ENCODE measurements at places on chromosomes 16 and 17. TPM values are rescaled to one million over a fixed set of nuclear protein-coding genes. Genes with fewer than 3 reads are reported as not detected.

GRCh38 chr17:48825446-48826381 lies 5.1 kb upstream of the CALCOCO2 start:
- DNase-seq = no peak

- DNase-seq = no peak
Measured at GRCh38 chr16:1155353-1156054, 2.6 kb downstream of the CACNA1H start.

The PARD6A gene
- 6.1 TPM for total RNA-seq

DNA sequence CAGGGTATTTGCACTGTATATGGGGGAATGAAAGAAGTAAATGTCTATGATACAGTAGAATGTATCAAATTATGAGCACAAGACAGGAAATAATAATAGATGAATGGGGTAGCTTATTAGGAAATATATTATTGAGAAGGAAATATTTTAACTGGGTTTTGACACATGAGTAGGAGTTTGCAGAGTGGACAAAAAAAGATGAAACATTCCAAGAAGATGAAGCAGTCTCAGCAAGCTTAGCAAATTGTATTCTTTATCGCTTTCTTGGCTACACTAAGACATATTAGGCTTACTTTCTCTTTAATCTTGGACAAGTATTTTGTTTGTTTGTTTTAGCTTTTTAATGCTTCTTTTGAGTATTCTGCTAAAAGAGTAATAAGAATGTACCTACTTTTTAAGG lies 1.3 kb upstream of the KRTAP4-9 start:
- DNase-seq = no peak

GRCh38 chr17:29760279-29761039 lies 137.7 kb upstream of the CORO6 start:
- peak; percentile 72 for DNase-seq

The PDILT gene
- not detected for total RNA-seq

- peak; percentile 77 for DNase-seq
Measured at GRCh38 chr17:77963441-77963840, 4.9 kb downstream of the TNRC6C start.

DNA sequence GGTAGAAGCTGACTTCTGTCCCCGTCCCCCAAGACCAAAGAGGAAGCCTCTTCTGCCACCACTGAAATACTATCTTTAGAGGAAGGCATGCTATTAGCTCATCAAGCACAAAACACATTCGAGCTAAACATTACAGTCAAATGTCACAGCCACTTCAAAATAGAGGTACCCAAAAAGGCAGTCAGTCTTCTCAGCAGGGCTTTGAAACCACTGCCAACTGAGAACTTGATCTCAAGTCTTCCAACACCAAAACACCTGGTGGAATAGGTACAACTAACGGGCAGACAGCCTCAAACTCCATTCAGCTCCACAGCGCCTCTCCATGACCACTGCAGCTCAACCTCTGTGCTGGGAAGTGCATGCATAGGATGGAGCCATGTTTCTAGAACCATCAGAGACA lies 36.0 kb downstream of the ZFHX3 start:
- DNase-seq = no peak

DNA sequence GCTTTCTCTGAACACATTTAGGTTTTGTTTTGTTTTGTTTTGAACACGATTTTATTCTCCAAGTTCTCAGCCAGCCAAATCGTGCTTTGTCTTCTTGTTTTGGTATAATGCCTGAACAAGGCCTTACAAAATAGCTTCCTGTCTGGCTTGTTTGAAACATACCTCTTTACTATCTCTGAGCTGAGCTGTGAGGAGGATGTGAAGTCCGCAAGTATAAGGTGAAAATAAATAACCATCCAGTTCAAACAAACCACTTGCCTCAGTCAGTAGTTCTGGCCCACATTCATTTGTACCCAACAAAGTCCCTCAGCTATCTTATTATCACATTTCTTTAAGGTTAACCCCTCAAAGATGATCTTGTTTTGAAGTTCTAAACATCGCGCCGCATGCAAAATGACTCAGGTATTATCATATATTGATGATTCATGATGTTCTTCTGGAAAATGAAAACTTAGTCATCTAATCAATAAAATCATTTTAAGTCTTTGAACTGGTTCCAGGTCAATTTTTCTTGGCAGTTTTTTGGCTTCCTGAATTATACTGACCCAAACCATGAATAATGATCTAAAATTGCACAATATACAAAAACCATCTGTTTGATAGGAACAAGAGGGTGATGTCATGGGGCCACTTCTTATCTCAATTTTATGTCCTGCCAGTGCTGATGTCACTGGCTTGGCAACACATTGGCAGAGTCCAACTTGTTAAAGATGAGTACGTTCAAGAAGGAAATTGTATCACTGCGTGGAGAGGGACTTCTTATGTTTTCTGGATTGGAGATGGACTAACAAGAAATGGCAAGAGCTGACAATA lies 694.3 kb downstream of the KCNJ2 start:
- no peak for DNase-seq

DNA sequence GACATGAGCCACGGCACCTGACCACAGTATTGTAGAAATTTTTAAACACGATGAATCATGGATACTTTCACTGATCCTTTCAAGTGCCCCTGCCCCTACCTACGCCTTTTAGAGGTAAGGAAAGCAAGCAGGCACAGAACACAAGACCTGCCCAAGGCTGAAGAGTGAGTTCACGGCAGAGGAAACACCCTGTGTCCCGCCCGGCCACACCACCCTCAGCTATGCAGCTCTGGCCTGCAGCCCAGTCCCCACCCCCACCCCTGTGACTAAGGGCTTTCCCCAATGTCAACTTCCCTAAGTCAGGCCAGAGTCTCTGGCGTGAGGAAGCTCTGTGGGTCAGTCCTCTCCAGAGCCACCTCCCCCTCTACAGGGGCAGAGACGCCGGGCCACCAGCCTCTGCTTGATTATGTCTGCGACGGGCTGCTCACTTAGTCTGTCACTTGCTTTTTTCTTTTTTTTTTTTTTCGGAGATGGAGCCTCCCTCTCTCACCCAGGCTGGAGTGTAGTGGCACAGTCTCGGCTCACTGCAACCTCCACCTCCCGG lies 8.4 kb downstream of the SLC16A5 start:
- peak; percentile 65 for DNase-seq

DNA sequence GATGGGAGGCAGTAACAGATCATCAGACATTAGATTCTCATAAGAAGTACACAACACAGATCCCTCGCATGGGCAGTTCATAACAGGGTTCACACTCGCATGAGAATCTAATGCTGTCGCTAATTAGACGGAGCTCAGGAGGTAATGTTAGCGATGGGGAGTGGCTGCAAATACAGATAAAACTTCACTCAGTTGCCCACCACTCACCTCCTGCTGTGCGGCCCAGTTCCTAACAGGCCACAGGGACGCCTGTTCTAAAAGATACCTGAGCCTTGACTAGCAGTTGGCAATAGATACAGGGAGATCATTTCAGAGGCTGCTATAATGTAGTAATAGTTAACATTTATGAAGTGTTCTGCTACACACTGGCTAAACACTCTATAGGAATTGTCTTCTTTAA lies 4.9 kb downstream of the PTRH2 start:
- no peak for DNase-seq

The KCNJ12 gene
- total RNA-seq = 3.1 TPM

The NOTUM gene
- not detected for total RNA-seq

GRCh38 chr16:64910356-64910755 lies 211.5 kb downstream of the CDH11 start:
- DNase-seq = peak; percentile 42

The SLC16A6 gene
- total RNA-seq = 3.6 TPM

- DNase-seq = no peak
Measured at GRCh38 chr17:12282056-12282455, 261.4 kb downstream of the MAP2K4 start.

GRCh38 chr16:72285728-72286127 lies 113.8 kb upstream of the PMFBP1 start:
- no peak for DNase-seq

DNA sequence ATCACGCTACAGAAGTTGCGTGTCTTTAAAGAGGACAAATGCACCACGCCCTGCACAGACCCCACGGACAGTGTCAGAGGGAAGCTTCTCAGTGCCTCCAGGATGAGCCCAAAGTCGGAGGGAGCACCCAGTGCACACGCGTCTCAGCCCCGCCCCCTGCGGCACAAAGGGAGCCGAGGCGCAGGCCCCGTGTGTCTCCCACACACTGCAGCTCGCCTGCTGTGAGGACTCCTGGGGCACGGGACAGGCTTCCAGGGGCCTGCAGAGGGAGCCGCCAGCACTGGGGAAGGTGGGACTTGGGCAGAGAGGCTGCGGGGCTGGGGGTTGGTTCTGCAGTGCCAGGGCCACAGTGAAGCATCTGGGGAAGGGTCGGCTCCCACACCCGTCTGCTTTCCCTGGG lies 77.4 kb downstream of the LMF1 start:
- DNase-seq = no peak

DNA sequence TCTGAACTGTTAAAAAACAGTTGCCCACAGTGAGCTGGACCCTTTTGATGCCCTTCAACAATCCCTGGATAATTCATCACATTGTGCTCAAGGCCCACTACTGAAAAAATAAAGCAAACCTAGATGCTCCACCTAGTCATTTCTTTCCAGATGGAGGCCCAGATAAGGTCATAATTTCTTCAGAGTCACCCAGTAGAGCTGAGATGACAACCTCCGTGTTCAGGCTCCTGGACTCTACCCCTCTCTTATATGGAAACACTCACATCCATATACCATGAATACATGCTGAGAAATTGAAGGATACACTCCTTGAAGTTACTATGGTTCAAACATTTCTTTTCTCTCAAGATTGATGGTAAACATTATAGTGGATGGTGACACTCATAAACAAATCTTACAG lies 2.7 kb upstream of the ABCA3 start:
- DNase-seq = no peak

The LRRC36 gene
- total RNA-seq = 2.6 TPM

GRCh38 chr16:29775742-29776408 lies 2.2 kb upstream of the ZG16 start:
- no peak for DNase-seq

The SULT1A1 gene
- total RNA-seq = 20.7 TPM

DNA sequence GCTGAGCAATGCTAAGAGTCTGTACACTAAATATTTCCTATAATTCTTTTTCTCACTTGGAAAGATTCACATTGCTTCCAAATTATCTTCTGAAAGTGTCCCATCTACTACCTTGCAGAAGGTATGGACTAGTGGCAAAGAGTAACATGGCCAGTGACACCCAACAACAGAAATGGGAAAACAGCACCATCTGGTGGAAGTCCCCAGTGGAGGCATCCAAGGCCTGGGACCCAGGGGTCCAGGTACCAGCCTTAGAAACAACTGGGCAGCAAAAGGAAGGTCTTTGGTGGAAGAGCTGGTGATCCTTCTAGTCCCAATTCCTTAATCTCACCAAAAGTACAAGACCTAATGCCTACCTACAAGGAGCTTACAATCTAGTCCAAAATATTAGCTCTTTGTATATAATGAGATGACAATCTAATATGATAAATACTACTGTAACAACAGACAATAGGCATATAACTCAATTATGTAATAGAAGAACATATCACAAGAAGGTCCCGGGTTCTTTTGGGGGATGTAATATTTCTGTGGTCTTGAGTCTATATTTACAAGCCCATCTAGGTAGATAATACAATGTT lies 55.3 kb downstream of the SKAP1 start:
- no peak for DNase-seq

DNA sequence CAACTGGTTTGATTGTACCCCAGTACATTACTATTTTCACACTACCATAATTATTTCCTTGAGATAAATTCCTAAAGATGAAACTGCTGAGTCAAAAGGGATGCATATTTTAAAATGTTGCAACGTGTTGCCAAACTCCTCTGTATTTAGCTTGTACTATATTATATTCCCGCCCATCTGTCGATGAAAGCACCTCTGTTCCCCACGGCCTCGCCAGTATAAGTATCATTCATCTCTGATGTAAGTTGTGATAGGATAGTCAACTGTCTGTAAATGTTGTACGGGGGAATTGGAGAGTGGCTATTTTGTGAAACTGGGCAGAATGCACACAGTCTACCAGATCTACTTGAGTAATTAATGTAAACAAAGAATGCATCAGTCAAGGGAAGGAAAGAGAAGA lies 47.7 kb upstream of the TNRC6A start:
- DNase-seq = no peak

The ATP2A3 gene
- 52.1 TPM for total RNA-seq

GRCh38 chr17:9285602-9286427 lies 264.5 kb downstream of the NTN1 start:
- no peak for DNase-seq

The CALB2 gene
- total RNA-seq = 1.4 TPM

- DNase-seq = peak; percentile 90
Measured at GRCh38 chr16:86396901-86397311, 113.4 kb upstream of the FOXF1 start.

GRCh38 chr17:76278952-76279741 lies 14.0 kb downstream of the UBALD2 start:
- DNase-seq = peak; percentile 92

GRCh38 chr17:21089933-21090901 lies 36.5 kb upstream of the DHRS7B start:
- no peak for DNase-seq

DNA sequence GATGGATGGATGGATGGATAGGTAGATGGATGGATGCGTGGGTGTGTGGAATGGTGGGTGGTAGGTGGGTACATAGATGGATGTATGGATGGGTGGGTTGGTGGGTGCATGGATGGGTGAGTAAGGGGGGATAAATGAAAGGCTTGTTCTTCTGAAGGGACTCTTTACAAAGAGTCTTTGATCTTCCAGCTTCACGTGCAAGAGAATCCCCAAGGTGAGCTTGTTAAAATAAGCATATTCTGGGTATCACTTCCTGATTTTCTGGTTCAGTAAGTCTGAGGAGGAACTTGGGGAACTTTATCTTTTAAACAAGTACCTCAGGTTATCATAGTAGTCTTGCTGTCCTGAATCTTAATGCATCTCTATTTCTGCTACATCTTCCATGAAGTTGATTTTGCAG lies 639.1 kb downstream of the MAF start:
- no peak for DNase-seq

DNA sequence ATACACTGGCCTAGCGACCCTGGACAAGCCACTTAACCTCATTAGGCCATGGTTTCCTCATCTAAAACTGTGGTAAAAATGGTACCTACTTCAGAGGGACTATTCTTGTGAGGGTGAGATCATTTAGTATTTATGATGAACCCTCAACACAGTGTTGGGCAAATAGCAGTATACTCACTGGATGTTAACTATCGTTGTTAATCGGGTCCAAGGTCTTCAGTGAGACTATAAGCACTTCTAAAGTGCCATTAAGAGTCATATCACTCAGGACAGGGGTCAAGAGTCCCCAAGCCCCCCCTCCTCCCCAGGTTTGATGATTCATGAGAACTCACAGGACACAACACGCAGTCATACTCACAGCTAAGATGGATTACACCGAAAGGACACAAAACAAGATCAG lies 11.0 kb downstream of the TK2 start:
- DNase-seq = no peak

The AOC2 gene
- total RNA-seq = 1.2 TPM

Measured in kidney (tissue), 22 donors.